ENCODE measurements at places on chromosomes 5 and 9. TPM values are rescaled to one million over a fixed set of nuclear protein-coding genes. Genes with fewer than 3 reads are reported as not detected.

CSF1R gene
- 0.27 TPM for total RNA-seq

SLC6A3 gene
- total RNA-seq: 0.04 TPM

TNFSF8 gene
- not detected for total RNA-seq

RMND5B gene
- 34.5 TPM for total RNA-seq

ANKRD31 gene
- total RNA-seq: 1.4 TPM

FST gene
- total RNA-seq: 12.7 TPM

MXD3 gene
- total RNA-seq: 19.2 TPM

ADAMTS12 gene
- total RNA-seq: 13.5 TPM

PRSS3 gene
- not detected for total RNA-seq

SV2C gene
- 0.18 TPM for total RNA-seq

NIPSNAP3A gene
- 25.1 TPM for total RNA-seq

STPG3 gene
- 0.18 TPM for total RNA-seq

MCC gene
- 32.4 TPM for total RNA-seq

MPDZ gene
- total RNA-seq: 190 TPM

OR1J1 gene
- total RNA-seq: not detected

NMRK1 gene
- 9.0 TPM for total RNA-seq

MYMK gene
- total RNA-seq: not detected

TRPM6 gene
- 0.07 TPM for total RNA-seq

TRAF1 gene
- 7.7 TPM for total RNA-seq

C7 gene
- total RNA-seq: 18.2 TPM

BTNL8 gene
- not detected for total RNA-seq

SLC36A3 gene
- not detected for total RNA-seq

NOXA1 gene
- 19.9 TPM for total RNA-seq

ACTBL2 gene
- 0.07 TPM for total RNA-seq

GPX3 gene
- total RNA-seq: 2.4 TPM

PCDHGB1 gene
- 1.7 TPM for total RNA-seq

MCTP1 gene
- total RNA-seq: 9.1 TPM

MRPS27 gene
- total RNA-seq: 56.0 TPM

ARL14EPL gene
- 0.25 TPM for total RNA-seq

FAM221B gene
- 0.07 TPM for total RNA-seq

HTR1A gene
- 0.13 TPM for total RNA-seq

PRR16 gene
- 2.7 TPM for total RNA-seq

TMEM174 gene
- total RNA-seq: not detected

AGXT2 gene
- not detected for total RNA-seq

SFXN1 gene
- 87.4 TPM for total RNA-seq

ZCCHC7 gene
- total RNA-seq: 27.0 TPM

PFN3 gene
- not detected for total RNA-seq

KIAA1958 gene
- 26.9 TPM for total RNA-seq

CDH6 gene
- total RNA-seq: 0.47 TPM

All from mesothelial cell of epicardium (in vitro differentiated cells).